ENCODE measurements at places on chromosomes 3 and 15.

DNA sequence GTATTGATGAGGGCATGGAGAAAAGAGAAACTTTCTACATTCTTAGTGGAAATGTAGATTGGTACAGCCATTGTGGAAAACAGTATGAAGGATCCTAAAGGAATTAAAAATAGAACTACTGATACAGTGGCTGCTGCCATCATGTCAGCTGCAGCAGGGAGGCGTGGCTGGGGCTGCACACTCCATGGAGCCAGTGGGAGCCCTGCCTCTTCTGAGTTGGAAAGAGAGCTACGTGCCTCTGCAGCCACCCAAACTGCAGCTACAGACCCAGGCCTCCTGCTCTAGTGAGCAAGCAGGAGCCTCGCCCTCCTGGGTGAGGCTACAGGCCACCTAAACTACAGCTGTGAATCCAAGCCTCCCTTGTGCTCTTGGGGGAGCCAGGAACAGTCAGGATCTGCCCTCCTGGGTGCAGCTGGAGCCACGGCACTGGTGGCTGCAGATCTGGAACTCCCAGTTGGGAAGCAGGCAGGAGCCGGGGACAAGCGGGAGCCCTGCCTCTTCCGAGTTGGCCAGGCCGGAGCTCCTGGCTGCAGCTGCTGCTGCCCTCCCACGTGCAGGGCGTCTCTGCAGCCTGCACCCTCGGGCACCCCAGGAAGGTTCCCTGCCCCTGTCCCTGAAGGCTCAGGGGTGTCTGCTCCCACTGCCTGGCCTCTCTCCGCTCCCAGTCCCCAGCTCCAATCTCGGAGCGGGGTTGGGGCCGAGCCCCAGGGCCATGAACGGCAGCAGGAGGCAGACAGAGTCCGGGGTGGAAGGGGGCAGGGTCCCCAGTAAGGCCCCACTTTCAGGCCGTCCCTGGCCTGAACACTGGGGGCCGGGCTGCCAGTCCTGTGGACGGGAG lies 64.5 kb downstream of the THBS1 start:
- DNase-seq, result peak; percentile 52

GRCh38 chr3:15769256-15769915 lies 28.4 kb downstream of the ANKRD28 start:
- DNase-seq, result no peak

- no peak for DNase-seq
Measured at GRCh38 chr3:112123548-112123947, 9.5 kb downstream of the GCSAM start.

DNA sequence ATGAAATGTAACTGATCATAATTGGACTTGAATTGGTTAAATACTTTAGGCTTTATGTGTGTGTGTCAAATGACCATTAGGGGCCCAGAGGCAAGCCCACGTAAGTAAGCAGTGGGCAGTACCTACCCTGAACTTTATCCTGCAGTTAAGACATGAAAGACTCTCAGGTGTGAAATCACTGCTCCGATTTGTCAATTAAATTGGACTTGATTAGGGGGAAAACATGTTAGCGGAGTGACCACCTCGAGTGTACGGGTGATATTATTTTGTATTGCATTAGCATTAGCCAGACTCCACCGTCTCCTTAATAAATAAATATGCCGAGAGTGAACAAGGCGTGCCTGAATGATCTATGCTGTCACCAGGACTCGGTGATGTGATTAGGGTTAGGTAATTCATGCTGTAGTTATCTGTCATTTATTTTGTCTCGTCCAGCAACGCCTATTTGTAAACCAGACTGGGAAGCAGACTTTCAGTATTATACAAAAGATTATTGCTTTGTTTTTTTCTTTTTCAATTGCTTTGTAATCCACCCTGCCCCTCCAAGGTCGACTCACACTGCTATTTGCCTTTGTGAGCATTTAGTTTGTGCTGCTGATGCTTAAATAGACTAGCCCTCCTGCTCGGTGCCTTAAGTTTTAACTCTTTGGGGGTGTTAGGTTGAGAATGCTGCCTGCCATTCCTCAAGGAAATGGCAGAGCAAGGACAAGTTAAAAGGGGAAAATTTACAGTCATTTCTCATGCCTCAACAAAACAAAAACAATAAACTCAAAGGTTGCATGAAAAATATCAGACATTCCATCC lies 1.8 kb downstream of the RBMS3 start:
- peak; percentile 27 for DNase-seq

GRCh38 chr3:12194669-12195161 lies 36.0 kb upstream of the TIMP4 start:
- DNase-seq, result no peak

DNA sequence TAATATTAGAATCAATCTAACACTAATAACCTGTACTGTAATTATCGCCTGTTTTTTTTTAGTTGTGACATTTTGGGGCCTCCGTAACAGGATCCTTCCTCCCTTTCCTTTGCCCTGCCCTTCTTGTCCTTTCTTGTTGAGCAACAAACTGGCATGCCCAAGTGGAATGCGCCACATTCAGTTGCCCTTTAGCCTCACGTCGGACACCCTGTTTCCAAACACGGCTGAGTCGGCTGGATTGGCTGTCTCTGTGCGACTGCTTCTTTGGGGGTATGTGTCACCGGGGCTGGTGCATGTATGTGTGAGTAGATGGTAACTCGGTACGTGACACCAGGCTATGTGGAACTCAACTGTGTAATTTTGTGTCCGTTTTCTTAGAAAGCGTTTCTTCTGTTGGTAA lies 24.1 kb downstream of the TRAK1 start:
- no peak for DNase-seq

- no peak for DNase-seq
Measured at GRCh38 chr3:56423661-56424099, 44.6 kb downstream of the ERC2 start.

GRCh38 chr3:10883478-10884234 lies 67.6 kb downstream of the SLC6A11 start:
- DNase-seq, result no peak

- no peak for DNase-seq
Measured at GRCh38 chr3:105157067-105157765, 209.5 kb upstream of the ALCAM start.

DNA sequence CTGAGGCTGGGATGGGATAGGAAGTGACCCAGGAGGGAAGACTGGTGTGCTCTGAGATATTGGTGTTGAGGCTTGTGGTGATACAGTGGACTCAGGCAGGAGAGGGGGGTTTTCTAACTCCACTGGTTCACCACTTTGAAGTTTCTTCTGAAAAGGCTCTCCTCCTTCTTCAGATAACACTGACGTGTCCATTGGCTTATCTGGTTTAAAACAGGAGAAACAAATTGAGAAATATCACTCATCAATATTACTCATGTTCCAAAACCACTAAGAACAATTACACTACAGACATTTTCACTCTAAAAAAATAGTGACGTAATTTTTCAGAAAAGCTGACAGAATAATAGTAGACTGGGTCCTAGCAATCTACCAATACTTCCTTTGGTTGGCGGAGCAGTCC lies 23.1 kb downstream of the TP53BP1 start:
- no peak for DNase-seq

DNA sequence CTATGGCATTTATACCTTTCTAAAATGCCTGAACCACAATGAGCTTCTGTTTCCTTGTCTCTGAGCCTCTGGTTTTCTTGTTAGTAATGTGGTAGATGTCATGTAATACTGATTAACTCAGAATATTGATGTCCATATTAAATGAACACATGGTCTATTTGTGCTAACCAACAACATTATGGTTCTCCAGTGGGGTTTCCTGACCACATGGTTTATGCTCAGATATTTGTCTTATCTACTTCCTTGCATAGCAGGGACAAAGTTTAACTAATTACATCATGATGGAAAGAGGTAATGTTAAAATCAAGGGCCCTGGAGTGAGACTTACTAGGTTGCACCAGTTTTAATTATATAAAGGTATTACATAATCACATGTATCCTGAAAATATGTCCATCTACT lies 62.6 kb upstream of the SCN10A start:
- no peak for DNase-seq

- DNase-seq, result no peak
Measured at GRCh38 chr15:58632789-58633188, 116.7 kb downstream of the ADAM10 start.

DNA sequence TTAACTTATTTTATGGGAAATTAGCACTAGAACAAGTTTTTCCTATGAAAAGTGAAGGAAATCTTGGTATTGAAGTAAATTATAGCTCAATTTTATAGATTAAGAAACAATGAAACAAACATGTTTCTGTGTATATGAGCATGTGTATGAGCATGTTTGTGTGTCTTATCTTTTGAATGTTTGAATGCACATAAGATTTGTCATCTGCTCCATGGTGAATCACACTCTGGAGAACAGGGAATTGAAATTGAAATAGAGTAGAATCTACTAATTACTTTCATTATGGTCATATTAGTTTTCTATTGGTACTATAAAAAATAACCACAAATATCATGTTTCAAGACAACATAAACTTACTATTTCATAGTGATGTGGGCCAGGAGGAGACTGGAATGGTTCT lies 646.6 kb downstream of the OTOL1 start:
- DNase-seq, result no peak

Data from SJCRH30 (cell line).